ENCODE measurements at places on chromosomes 6 and 20. TPM values are rescaled to one million over a fixed set of nuclear protein-coding genes. Genes with fewer than 3 reads are reported as not detected.
A peak's percentile ranks its signal among the peaks of the same experiment; 100 is the strongest.

RAB44 gene
- total RNA-seq = not detected

ZBTB22 gene
- 11.6 TPM for total RNA-seq

- no peak for DNase-seq
Measured at GRCh38 chr6:658244-658643, 1.3 kb upstream of the HUS1B start.

- no peak for DNase-seq
Measured at GRCh38 chr6:6834356-6835222, 246.1 kb downstream of the LY86 start.

GRCh38 chr6:108157234-108157980 lies 8.4 kb upstream of the NR2E1 start:
- peak; percentile 92 for DNase-seq

DNA sequence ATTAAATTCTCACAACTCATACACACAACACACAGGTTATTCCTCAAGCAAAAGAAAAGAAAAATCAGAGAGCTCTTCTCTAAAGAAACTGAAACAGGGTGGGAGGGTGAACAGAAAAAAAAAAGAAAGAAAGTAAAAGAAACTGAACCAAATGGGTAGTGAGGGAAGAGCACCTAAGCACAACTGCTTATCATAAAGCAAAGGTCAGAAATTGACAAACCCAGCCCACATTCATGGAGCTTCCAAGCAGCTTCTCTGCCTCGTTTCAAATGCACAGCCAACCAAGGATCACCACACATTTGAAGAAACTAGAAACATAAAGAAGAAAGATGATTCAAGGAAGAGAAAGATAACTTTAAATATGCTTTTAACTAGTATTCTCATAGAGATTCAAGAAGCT lies 90.5 kb downstream of the RNGTT start:
- DNase-seq = no peak
